Renal cortical epithelial cell (primary cell): ENCODE measurements at places on chromosomes 16 and 17. TPM values are rescaled to one million over a fixed set of nuclear protein-coding genes. Genes with fewer than 3 reads are reported as not detected.

MRC2 gene
- 50.9 and 150 TPM in 2 replicates for total RNA-seq

TP53TG3B gene
- not detected in 2 replicates for total RNA-seq

TMC8 gene
- total RNA-seq, result 0.05 TPM in 1 of 2 replicates, not detected in the other

TBC1D3H gene
- total RNA-seq, result not detected in 2 replicates

ERN2 gene
- total RNA-seq, result 0.15 TPM in 1 of 2 replicates, not detected in the other

SOCS1 gene
- total RNA-seq, result 1.0 and 4.2 TPM in 2 replicates

NGFR gene
- total RNA-seq, result 0.25 TPM in 1 of 2 replicates, not detected in the other
